ENCODE measurements at places on chromosomes 3 and 15. TPM values are rescaled to one million over a fixed set of nuclear protein-coding genes. Genes with fewer than 3 reads are reported as not detected.

Gene HHATL
- total RNA-seq = not detected

Gene AHSG
- total RNA-seq = not detected

Gene ACTC1
- 2.1 TPM for total RNA-seq

Gene OR5K2
- total RNA-seq = not detected

Gene SAMD7
- not detected for total RNA-seq

Gene HRG
- not detected for total RNA-seq

Gene GP9
- total RNA-seq = not detected

All from tibial nerve (tissue), 4 donors.